ENCODE measurements at places on chromosomes 2 and 18. TPM values are rescaled to one million over a fixed set of nuclear protein-coding genes. Genes with fewer than 3 reads are reported as not detected.

- H3K27ac ChIP-seq: no peak overlapping the region
- no peak for DNase-seq
- no peak overlapping the region for H3K4me3 ChIP-seq
- H3K36me3 ChIP-seq: peaks cover 1% of the 10 kb centered on the region
- H3K4me1 ChIP-seq: no peaks in the 10 kb centered on the region
Observed at GRCh38 chr18:57727952-57728807, 74.9 kb downstream of the ATP8B1 start.

DNA sequence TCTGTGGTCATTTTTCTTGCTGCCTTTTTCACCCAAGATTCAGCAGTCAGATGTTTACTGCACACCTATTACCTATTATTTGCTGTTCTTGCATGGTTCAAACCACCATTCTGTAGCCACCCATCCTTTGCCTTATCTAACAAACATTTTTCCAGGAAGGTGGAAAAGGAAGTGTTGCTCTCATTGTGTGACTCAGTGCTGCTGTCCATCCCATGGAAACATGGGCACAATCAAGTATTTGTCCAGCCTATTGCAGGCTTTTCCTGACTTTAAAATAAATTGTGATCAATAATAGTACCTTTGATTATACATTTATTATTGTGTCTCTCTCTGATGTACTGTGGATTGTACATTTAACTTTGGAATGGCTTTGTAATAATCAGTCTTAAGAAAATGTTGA lies 53.2 kb downstream of the USP14 start:
- H3K4me1 ChIP-seq: no peaks in the 10 kb centered on the region
- no peak for DNase-seq
- no peaks in the 10 kb centered on the region for H3K27me3 ChIP-seq
- H3K27ac ChIP-seq: no peak overlapping the region

- H3K36me3 ChIP-seq: peaks cover 3% of the 10 kb centered on the region
- peaks cover 17% of the 10 kb centered on the region for H3K4me1 ChIP-seq
- peak; percentile 54 for DNase-seq
- no peaks in the 10 kb centered on the region for H3K27me3 ChIP-seq
- H3K27ac ChIP-seq: no peak overlapping the region
Observed at GRCh38 chr2:237734905-237735623, 63.5 kb upstream of the RBM44 start.

DNA sequence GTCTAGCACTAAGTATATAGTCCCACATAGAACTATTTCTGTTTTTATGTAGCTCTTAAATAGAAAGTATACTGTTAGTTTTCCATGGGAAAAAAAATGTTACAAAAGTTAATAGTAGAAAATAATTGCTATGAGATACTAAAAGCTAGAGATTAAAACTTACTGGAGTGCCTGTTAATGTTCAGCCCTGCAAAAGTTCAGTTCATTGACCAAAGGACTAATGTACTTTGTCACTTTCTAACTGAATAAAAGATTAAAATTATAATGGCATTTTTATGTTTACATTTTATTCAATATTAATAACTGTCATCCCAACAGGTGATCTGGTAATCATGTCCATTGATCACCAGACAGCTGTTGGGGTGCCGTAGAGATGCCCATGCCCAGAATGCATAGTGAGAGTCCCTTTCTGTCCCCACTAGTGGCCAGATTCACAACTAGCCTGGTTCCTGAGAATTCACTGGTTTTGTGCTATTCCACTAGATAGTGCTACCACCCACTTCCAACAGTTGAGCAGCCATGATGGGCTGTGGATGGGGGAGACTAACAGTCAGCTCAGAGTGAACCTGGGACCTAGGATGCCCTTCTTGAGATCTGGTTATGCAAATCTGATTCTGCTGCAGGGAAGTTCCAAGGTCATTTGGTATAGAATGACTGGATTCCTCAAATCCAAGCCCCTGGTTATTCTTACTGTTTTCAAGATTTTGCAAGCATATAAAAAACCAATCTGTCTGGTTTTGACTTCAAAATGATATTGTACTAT lies 57.8 kb downstream of the AFTPH start:
- H3K4me3 ChIP-seq: no peak overlapping the region
- H3K36me3 ChIP-seq: peaks cover 4% of the 10 kb centered on the region
- no peak overlapping the region for H3K27ac ChIP-seq
- no peaks in the 10 kb centered on the region for H3K4me1 ChIP-seq
- H3K27me3 ChIP-seq: no peaks in the 10 kb centered on the region

GRCh38 chr18:64097497-64097896 lies 51.4 kb downstream of the LINC00305 start:
- H3K27me3 ChIP-seq: no peaks in the 10 kb centered on the region
- H3K4me3 ChIP-seq: no peak overlapping the region
- no peak for DNase-seq

- no peaks in the 10 kb centered on the region for H3K27me3 ChIP-seq
- H3K36me3 ChIP-seq: peaks cover 2% of the 10 kb centered on the region
- no peak overlapping the region for H3K4me3 ChIP-seq
- H3K27ac ChIP-seq: no peak overlapping the region
Observed at GRCh38 chr2:239775623-239776435, 249.3 kb downstream of the NDUFA10 start.

GRCh38 chr2:239461291-239462190 lies 60.7 kb upstream of the HDAC4 start:
- H3K4me1 ChIP-seq: no peaks in the 10 kb centered on the region
- H3K36me3 ChIP-seq: no peaks in the 10 kb centered on the region
- DNase-seq: peak; percentile 18

DNA sequence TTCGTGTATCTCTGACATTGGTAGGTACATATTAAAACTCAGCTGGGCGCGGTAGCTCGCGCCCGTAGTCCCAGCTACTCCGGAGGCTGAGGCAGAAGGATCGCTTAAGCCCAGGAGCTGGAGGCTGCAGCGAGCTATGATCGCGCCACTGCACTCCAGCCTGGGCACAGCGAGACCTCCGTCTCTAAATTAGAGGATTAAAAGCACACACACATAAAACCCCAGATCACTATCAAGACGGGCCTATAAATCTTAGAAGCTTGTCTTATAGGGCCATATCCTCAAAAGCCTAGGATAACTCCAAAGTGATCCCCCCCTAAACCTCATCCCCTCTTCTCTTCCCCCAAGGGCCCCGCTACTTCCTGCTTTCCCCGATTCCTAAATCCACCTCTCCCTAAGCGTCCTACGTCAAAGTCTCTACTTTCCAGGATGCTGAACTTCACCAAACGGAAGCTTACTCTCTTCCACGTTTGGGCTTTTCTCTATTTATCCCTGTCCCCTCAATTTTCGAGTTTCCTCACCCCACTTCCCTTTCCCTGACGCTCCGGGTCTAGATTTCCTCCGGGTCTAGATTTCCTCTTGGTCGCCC lies 707 bp downstream of the KRCC1 start:
- no peak overlapping the region for H3K27ac ChIP-seq
- no peaks in the 10 kb centered on the region for H3K4me1 ChIP-seq
- peaks cover 9% of the 10 kb centered on the region for H3K36me3 ChIP-seq
- peak overlapping the region; percentile 95 for H3K4me3 ChIP-seq
- no peak for DNase-seq

GRCh38 chr2:66582104-66582986 lies 147.4 kb downstream of the MEIS1 start:
- DNase-seq: peak; percentile 49
- peaks cover 55% of the 10 kb centered on the region for H3K27me3 ChIP-seq
- peaks cover 6% of the 10 kb centered on the region for H3K4me1 ChIP-seq
- H3K4me3 ChIP-seq: no peak overlapping the region

- DNase-seq: no peak
- H3K27ac ChIP-seq: no peak overlapping the region
- H3K4me1 ChIP-seq: no peaks in the 10 kb centered on the region
- no peak overlapping the region for H3K4me3 ChIP-seq
- H3K27me3 ChIP-seq: no peaks in the 10 kb centered on the region
Observed at GRCh38 chr18:50117863-50118262, 77.1 kb downstream of the MYO5B start.

DNA sequence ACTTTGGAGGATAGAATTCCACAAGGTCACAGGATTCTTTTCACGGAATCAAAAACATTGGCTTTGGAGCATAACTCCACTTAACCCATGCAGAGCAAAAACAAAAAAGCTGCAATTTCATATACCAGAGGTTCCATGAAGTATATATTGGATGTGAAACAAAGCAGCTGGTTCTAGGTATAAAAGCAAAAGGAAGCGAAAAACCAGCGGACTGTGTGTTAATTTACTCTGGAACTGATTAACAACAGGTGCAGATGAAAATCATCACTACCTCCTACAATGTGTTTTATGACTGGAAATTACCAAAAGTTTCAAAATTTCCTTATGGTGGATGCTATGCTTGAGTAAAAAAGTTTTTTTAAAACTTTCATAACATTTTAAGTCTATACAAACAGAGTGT lies 54.4 kb upstream of the LINC00305 start:
- H3K4me3 ChIP-seq: no peak overlapping the region
- no peak overlapping the region for H3K27ac ChIP-seq
- DNase-seq: no peak
- 0 out of 3 replicates have a peak, but pooled peaks cover 3% of the 10 kb centered on the region for H3K36me3 ChIP-seq
- peaks cover 5% of the 10 kb centered on the region for H3K4me1 ChIP-seq

- H3K4me1 ChIP-seq: no peaks in the 10 kb centered on the region
- no peaks in the 10 kb centered on the region for H3K27me3 ChIP-seq
- no peak overlapping the region for H3K27ac ChIP-seq
- H3K36me3 ChIP-seq: no peaks in the 10 kb centered on the region
Observed at GRCh38 chr2:107001062-107001461, 115.1 kb upstream of the ST6GAL2 start.

DNA sequence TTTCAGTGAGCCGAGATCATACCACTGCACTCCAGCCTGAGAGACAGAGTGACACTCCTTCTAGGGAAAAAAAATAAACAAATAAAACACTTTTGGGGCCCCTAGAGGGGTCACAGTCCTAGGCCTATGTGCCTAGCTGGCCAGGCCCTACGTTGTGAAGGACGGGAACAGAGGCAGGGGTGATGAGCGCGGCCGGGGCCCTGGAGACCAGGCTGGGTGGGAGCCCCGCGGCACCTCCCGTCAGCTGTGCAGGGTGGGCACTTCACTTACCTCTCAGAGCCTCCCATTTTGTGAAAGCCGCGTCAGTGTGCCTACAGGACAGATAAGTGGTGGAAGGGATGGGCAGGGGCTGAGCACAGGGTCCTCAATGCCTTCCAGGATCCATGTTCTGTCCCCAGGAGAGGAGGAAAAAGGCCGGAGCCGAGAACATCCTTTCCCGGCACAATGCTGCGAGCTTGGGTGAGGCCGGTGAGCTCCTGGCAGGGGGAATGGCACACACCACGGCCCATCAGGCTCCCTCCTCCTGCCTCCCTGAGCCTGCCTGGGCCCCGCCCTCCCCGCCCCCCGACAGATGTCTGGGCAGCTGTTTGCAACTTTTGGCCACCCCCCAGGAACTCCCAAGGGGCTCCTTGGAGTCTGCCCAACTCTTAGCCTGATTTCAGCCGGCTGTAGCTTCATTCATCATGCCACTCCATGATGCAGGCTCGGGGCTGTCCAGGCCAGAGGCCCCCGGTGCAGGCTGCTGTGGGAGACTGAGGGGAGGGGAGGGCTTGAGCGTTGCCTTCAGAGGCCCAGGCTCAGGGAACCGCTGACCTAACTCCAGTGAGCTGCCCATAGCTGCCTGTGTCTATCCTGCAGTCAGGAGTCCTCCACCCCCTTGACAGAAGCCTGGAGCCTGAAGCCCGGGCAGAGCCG lies 196.5 kb downstream of the TFCP2L1 start:
- no peaks in the 10 kb centered on the region for H3K4me1 ChIP-seq
- H3K27me3 ChIP-seq: no peaks in the 10 kb centered on the region
- DNase-seq: no peak
- H3K27ac ChIP-seq: no peak overlapping the region

- H3K27me3 ChIP-seq: no peaks in the 10 kb centered on the region
- H3K27ac ChIP-seq: no peak overlapping the region
- DNase-seq: no peak
- no peak overlapping the region for H3K4me3 ChIP-seq
- peaks cover 5% of the 10 kb centered on the region for H3K36me3 ChIP-seq
Observed at GRCh38 chr2:5502385-5502784, 189.8 kb upstream of the SOX11 start.

GRCh38 chr2:190477661-190478454 lies 56.7 kb downstream of the NEMP2 start:
- H3K36me3 ChIP-seq: peaks cover 2% of the 10 kb centered on the region
- no peak overlapping the region for H3K4me3 ChIP-seq
- no peaks in the 10 kb centered on the region for H3K27me3 ChIP-seq
- H3K27ac ChIP-seq: no peak overlapping the region

DNA sequence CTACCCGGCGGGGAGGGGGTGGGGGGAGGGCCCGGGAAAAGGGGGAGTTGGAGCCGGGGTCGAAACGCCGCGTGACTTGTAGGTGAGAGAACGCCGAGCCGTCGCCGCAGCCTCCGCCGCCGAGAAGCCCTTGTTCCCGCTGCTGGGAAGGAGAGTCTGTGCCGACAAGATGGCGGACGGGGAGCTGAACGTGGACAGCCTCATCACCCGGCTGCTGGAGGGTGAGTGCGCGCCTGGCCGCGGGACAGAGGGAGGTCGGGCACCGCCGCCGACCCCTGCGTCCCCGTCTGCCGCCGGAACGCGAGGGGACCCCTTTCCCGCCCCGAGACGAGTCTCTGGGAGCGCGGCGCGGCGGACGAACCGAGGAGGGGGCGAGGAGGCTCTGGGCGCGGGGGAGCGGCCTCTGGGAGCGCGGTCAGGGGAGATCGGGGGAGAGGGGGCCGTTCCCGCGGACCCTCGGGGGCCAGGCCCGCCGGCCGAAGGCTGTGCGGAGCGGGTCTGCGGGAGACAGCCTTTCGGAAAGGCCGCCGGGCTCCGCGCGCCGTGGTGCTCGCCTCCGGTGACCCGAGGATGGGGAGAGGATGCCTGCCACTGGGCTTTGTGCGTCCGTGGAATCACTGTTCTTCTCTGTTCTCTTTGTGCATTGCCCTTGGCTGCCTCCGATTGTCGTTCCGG lies 463 bp downstream of the PPP1CB start:
- peak overlapping the region; percentile 87 for H3K4me3 ChIP-seq
- H3K27me3 ChIP-seq: no peaks in the 10 kb centered on the region
- no peak for DNase-seq

- H3K4me1 ChIP-seq: no peaks in the 10 kb centered on the region
- no peak overlapping the region for H3K27ac ChIP-seq
- no peaks in the 10 kb centered on the region for H3K27me3 ChIP-seq
- no peak overlapping the region for H3K4me3 ChIP-seq
- DNase-seq: no peak
Observed at GRCh38 chr2:187078297-187078696, 229.3 kb upstream of the ZSWIM2 start.

DNA sequence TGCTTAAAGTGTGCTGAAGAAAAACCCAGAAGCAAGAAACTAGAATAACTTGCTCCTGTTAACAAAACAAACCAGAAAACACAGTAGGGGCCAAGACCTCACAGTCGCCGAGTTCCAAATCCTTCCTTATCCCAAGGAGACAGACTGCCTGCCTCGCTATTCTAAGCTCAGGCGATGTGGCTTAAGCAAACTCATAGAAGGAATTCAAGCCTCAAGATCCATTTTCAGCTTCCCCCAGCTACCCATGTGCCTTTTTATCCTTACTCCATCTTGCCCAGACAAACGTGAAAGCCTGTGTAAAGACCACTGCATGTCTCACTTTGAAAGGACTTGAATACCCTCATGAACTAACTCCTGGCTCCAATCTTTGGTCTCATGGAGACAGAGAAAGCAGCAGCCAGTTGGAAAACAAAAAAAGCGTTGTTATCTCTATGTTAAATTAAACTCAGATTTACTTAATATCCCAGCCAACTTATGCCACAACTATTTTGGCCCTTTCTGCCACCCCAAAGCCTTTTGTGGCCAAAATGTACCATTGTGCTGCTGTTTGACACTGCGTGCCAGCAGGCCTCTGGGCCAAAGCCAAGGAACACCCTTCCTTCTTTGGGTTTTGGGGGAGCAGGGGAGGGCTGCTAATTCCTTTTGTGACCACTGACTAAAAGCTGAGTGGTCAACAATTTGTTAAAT lies 123.2 kb upstream of the FZD5 start:
- no peaks in the 10 kb centered on the region for H3K27me3 ChIP-seq
- no peak overlapping the region for H3K27ac ChIP-seq
- peaks cover 28% of the 10 kb centered on the region for H3K4me1 ChIP-seq
- H3K36me3 ChIP-seq: peaks cover 4% of the 10 kb centered on the region

The UGT1A9 gene
- total RNA-seq: not detected

The GULP1 gene
- 124 TPM for total RNA-seq

The FHL2 gene
- total RNA-seq: 36.9 TPM

The DQX1 gene
- total RNA-seq: 1.6 TPM

The VPS4B gene
- total RNA-seq: 54.4 TPM
